ENCODE measurements at places on chromosomes 6 and 20.

- no peak for DNase-seq
Measured at GRCh38 chr6:137884149-137884909, 17.3 kb downstream of the TNFAIP3 start.

DNA sequence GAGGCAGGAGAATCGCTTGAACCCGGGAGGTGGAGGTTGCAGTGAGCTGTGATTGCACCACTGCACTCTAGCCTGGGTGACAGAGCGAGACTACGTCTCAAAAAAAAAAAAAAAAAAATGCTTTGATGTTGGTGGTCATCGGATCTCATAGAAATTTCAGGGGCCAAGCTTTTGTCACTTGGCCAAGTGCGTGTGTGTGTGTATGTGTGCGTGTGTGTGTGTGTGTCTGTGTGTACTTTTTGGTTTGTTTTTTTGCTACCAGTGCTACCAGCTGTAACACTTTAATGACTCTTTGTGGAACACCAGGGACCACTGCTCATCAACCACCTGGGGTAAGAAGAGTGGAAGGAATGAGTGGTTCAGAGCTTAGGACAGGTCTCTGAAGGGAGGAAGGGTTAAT lies 49.7 kb downstream of the TRAF3IP2 start:
- no peak for DNase-seq

GRCh38 chr6:82786248-82786647 lies 279.4 kb downstream of the UBE3D start:
- no peak for DNase-seq

DNA sequence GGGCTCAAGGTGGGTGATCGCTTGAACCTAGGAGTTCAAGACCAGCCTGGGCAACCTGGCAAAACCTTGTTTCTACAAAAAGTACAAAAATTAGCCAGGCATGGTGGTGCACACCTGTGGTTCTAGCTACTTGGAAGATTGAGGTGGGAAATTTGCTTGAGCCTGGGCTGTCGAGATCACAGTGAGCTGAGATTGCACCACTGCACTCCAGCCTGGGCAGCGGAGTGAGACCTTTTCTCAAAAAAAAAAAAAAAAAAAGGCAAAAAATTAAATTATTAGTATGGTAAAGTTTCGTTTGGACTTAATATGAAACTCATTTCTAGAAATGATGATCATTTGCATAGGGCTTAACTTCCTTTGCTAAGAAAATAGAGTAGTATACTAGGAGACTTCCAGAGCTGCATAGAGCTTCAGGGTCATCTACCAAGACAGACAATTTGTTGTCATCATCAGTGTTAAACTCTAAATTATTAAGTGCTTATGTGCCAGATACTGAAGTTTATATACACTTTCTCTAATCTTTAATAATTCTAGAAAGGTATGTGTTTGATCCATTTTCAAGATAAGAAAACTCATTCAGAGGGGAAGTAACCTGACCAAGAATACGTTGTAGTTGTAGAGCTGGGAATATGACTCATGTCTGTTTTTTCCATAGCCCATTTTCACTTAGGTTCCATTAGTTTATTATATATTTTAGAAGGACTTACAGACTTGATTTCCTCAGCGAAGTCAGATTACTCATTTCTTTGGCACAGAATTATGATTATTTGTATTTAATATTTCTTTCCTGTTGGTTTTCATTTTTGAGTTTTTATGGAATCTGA lies 84.5 kb downstream of the SLC16A10 start:
- DNase-seq: no peak

GRCh38 chr6:105611606-105612005 lies 208.7 kb upstream of the PREP start:
- no peak for DNase-seq
